CD4-positive, CD25-positive, alpha-beta regulatory T cell (primary cell): ENCODE measurements at places on chromosomes 11 and 22.

GRCh38 chr11:14308114-14308896 is 50.7 kb downstream of the RRAS2 start:
- peak; percentile 11 for DNase-seq

DNA sequence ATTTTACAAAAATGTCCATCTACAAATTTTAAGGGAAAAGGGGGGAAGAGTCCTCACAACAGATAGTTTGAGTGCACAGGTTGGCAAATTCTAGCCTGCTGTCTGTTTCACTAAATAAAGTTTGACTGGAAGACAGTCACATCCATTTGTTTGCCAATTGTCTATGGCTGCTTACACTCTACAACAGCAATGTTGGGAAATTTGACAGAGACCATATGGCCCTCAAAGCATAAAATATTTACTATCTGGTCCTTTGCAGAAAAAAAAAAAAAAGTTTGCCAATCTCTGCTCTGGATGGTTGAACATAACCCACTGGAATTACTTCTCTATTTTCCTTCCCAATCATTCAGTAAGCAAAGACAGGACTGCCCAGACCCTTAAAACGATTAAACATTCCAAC is 88.2 kb downstream of the FCHSD2 start:
- no peak for DNase-seq

DNA sequence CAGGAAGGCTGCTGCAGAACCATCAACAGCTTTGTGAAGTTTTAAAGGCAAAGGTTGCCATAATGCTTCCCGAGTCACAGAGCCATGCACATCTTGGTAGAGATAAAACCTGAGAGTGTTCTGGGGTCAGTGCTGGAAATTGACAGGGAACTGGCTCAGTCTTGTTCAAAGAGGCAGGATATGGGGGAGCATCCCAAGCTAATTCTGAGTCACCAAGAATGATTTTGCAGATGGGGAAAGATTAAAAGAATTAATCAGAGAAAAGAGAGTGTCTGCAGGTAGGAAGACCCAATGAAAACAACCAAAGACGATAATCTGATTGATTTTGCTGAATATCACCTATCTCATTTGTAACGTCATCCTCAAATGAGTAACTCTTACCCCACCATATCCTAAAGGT is 99.9 kb upstream of the CD44 start:
- DNase-seq, result no peak

DNA sequence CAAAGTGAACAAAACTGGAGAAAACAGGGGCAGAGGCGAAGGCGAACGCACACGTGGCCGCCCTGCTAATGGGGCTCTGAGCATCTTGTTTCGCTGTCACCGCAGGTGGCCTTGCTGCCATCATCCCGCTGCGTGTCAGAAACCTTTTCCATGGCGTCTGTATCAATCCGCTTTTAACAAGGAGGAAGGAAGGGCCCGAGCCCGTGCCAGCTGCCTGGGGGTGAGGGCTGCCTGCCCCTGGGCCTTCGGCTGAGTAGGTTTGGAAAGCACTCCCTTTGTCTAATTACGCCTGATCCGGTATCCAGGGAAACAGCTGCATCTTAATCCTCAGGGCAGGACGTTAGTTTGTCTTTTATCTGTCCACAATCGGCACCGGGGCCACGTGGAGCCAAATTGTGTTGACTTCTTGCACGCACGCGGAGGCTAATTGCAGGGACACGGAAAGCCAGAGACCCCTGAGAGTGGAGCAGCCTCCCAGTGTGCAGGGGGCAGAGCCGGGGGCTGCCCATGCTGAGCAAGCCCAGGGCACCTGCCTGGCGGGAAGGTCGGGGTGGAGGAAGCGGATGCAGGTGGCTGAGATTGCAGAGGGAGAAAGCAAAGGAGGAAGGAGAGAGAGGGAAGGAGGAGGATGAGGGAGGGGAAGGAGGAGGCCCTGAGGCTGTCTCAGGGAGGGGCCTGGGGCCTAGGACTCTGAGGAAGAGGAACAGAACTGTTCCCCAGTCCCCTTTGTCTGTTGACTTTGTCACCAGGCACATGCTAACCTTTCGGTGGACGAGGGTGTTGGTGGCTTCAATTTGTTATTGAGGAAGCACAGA is 19.2 kb upstream of the TH start:
- DNase-seq, result no peak

- DNase-seq, result no peak
These were observed 133.0 kb downstream of the PLEKHA7 start for GRCh38 chr11:16881074-16881709.

DNA sequence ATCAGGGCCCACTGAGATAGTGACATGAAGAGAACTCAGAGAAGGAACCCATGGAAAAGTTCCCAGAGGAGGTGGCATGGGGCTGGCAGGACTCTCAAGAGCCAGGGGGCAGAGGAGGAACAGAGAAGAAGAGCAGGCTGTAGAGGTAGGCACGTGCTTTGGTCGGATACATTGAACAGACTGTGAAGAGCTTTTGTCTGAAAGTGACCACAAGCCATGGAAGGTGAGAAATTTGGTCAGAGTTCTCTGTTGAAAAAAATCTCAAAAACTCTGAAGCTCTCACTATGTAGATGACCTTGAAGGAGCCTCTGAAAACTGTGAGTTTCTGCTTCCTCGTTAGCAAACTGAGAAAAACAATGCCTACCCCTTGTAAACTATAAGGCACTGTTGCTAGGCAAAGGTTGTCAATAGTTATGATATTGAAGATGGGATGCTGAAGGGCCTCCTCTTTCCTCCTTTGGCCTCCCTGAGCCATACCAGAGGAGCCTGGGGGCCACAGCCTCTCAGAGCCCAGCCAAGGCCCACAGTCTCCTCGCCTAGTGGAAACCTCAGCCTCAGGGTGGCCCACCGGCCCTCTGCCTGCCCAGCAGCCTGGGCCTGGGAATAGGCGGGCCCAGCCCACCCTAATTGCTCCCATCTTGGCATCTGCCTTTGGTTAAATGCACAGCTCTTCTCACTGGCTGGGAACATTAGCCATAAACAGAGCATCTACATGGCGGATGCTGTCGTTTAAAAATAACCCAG is 415.7 kb downstream of the SOX6 start:
- no peak for DNase-seq
